ENCODE measurements at places on chromosomes 4 and X.

- no peak for DNase-seq
Observed at GRCh38 chr4:123976285-123976684, 579.7 kb downstream of the SPRY1 start.

DNA sequence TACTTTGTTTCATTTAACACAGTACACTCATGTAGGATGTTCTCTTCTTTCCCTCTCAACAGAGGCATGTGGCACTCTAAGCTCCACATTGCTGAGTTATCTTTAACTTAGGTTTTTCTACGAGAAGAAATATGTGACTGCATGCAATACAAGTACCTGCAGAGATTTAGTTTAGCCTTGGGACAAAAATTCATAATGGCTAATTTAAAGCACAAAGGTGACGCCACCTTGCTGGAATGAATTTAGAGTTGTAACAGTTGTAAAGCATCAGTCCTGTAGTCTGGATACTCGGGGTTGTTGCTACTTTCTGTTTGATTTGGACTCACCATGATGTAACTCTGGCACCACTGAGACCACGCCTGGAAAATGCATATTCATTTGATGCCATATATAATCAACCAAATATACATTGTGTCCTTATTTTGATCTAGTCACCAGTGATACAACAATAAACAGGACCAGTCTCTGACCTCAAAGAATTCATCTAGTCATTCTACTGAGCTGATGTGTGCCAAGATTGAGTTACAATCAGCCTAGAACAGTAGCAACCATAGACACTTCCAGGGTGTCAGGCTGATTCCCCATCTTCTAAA is 451.0 kb upstream of the ZFP42 start:
- no peak for DNase-seq

DNA sequence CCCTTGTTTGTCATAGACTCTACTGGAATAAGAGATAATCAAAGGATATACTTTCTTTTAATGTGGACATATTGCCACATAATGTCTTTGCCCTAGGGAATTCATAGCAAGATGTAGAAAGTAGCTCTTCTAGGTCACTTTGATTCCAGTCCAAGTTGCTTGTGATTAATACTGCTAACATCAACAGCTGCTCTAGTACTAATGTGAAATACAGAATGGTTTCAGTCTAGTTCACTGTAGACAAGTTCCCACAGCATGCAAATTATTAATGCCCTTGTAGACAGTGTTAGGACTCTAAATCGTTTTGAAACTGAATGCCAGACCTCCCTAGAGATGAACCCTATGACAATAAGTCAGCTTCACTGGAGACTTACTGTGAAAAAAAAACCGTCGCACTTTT is 494.6 kb upstream of the ATOH1 start:
- no peak for DNase-seq

GRCh38 chrX:11447418-11447817 is 154.2 kb downstream of the AMELX start:
- DNase-seq: no peak

DNA sequence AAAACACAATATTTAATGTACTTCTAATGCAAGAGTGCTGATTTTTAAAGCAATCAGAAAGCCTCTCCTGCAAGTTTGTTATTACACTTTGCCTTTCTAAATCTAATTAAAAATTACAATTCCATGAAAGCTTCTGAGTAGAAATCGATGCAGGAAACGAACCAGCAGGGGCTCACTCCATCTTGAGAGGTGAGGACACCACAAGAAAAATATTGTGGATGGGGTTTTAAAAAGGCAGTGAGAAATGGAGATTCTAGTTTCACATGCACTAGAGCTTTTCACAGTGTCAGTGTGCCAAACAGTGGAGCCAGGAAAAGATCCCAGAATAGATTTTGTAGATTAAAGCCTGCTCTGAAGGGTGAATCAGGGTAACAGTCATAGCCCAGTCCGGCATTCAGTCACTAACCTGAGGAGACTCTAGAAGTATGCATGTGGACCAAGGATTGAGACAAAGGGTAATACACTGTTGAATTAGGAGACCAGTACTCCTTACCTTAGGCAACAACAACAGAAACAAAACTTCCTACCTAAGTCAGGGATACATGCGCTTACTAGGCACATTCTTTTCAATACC is 362.3 kb downstream of the NAF1 start:
- DNase-seq: no peak

DNA sequence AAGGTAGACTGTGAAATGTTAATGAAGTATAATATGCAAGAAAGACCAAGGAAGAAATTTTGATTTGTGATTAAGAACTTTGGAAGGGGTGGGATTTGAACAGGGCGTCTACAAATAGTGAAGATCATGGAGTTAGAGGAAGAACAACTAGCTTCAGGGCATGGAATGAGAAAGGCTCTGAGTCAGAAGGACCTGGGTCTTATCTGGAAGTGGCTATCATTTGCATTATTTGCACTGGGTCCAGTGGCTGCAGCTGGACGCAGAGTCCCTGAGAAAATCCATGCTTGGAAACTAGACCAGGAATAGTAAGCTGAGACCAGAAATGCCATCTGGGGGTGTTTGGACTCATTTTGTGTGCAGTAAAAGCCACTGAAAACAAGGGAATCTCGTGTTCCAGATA is 4.3 kb upstream of the LIMCH1 start:
- DNase-seq: no peak

- DNase-seq: peak; percentile 80
Observed at GRCh38 chr4:212438-213188, 88.3 kb downstream of the ZNF718 start.

DNA sequence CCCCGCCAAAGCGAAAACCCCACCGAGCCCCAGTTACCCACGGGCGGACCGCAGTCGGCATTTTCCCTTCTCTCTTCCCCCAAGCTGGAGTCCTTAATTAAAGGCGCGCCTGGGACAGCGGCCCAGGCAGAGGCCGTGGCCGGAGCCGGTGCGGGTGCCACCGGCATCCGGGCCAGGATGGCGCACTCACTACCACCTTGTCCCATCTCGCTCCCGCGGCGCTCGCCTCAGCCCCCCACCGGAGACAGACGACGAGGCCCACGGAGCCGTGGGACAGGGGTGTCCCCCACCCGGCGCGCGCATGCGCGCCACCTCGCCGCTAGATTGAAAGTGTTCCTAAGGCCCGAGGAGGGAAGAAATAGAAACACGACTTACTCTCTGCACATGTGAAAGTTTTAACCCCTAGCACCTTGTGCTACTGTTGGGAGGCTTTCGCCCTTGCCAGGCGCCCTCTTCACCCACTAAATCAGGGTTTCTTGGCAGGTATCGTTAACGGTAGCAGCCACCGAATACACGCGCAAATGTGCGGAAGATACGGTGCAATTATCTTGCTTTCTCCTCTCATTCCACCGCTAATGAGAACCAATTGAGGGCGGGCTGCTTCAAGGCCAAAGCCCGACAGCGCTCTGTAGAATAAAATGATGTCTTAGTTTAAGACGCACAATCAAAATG is 64.3 kb upstream of the CCDC160 start:
- no peak for DNase-seq

DNA sequence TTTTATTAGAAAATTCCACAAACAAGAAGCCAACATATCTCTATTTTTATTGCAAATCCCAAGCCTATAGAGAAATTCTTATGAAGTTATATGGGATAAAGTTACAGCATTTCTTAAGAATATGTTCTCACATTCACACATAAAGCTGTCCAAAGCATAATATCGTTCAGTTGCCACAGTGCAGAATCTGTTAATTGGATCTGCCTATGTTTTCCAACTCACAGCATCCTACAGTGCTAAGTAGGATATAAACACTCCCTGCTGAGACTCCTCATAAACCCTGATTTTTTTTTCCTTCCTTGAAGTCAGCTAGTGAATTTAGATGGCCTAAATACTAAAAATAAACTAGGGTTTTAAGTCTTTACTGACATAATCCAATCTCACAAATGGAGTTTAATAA is 307.9 kb downstream of the PDGFC start:
- no peak for DNase-seq

DNA sequence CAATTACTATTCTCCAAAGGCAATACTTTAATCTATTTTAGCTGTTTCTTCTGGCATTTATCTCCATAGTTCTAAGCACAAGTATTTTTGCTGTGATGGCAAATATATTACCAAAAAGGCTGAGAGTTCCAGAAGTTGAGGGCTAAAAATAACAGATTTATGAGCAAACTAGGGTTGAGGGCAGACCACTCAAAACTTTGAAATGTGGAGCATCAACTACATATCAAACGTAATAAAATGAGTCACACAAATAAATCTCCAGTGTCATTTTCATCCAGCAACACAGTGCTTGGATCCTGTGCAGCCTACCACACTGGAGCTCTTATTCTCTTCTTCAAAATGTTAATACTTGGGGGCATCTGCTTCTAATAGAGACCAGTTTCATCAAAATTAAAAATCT is 163.9 kb downstream of the HS3ST1 start:
- DNase-seq: no peak

DNA sequence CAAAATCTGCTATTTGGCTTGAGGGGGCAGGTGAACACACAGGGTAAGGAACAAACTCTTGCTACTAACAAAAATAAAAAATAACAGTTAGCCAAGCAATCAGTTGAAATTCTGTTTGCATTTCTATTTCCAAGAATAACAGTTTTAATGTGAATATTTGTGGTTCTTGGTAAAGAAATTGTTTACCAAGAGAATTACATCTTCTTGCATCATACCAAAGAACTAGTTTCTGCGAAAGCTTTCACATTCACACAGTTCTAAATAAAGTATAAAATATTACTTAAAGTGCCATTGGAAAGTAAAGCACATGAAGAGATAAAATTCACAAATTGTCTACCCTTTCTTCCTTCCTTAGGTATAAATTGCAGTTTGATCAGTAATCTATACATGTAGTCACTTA is 54.4 kb downstream of the KLHL4 start:
- no peak for DNase-seq

- no peak for DNase-seq
Observed at GRCh38 chr4:113971706-113972360, 7.6 kb downstream of the ARSJ start.

- DNase-seq: no peak
Observed at GRCh38 chrX:8304668-8305067, 133.6 kb upstream of the VCX2 start.

- no peak for DNase-seq
Observed at GRCh38 chr4:27154706-27155105, 294.1 kb downstream of the STIM2 start.

DNA sequence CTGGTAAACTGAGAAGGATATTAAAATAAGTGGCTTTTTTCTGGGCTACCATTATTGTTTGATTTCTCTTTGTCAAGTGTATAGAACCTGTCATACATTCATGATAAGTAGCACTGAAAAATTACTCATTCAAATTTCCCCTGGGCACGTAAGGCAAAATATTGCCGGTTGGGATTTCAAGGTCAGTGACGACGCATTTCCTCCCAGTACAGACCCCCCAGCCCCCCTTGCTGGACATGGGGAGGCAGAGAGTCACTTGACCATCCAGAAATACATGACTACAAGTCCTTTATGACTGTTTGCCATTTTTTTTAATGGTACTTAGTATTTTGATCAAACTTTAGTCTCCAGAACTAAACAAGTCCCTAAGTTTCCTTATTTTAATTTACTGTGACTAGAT is 6.8 kb upstream of the MND1 start:
- no peak for DNase-seq

DNA sequence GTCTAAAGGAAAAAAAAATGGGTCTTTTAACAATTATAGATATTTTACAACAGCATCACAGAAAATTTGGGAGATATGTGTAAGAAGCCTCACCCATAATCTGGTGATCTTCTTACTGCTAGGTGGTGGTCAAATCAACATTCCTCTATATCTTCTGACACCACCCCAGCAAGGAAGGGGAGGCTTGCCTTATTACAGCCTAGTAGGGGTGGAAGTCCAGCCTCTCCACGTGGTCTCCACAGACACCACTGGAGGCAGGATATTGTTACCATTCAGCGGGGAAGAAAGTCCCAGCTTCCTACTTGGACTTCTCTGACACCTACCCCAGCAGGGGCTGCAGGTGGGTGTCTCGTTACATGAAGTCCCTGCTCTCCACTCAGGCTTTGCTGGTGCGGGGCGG is 28.7 kb downstream of the PRPS1 start:
- no peak for DNase-seq

DNA sequence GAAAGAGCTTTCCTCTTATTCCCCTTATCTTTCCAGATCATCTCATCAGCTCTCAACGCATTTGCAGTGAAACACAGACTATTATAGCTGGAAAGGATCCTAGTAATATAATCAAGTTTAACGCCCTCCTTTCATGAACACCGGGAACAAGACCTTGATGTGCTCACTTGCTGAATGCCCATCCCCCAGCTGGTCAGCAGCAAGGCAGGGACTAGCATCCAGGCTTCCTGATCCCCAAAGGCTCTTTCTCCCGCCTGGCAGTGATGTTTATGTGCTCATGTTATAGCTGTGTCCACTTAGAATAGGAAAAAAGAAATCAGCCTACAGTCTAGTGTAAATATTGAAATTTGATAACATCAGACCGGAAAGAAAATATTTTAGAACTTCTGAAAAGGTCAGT is 24.6 kb downstream of the GPC4 start:
- DNase-seq: no peak

GRCh38 chr4:155738548-155738947 is 20.3 kb upstream of the GUCY1B1 start:
- DNase-seq: no peak

DNA sequence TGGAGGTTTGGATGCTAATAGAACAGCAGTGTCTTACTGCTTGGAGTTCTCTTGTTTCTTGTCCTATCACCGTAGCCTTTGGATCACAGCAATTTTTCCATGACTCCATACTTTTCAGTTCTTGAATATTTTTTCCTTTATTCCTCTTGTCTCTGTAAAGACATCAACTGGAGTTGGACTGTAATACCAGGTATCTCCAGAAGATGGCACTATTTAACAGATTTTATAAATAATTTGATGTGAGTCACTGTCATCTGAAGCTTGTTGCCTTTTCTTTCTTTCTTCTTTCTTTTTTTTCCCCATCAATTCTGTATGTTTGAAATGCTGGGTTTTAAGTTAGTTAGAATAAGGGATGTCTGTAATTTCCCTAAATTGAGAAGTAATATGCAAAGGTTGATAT is 24.1 kb downstream of the HPRT1 start:
- no peak for DNase-seq

DNA sequence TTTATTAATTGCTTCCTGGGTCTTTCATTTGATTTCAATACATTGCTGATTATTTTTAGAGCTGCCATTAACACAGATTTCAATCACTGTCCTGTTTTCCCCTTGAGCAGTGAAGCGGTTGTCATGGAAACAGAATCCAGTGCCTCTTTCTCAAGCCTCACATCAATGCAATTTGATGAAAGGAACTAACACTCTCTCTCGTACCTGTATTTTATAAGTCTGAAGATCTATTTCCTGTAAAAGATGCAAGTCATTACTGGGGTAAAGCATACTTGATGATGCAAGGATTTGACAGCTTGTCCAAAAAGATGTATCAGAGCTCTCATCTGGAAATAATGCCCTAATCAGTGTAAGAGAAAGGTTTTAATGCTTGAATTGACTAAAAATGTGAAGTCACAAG is 17.9 kb upstream of the GASK1B start:
- no peak for DNase-seq

GRCh38 chr4:123619895-123620294 is 223.3 kb downstream of the SPRY1 start:
- DNase-seq: no peak

Measured in RWPE2 (cell line).